Gastrocnemius medialis (tissue), 4 donors: ENCODE measurements at places on chromosomes 2 and 18.
A peak's percentile ranks its signal among the peaks of the same experiment; 100 is the strongest.

DNA sequence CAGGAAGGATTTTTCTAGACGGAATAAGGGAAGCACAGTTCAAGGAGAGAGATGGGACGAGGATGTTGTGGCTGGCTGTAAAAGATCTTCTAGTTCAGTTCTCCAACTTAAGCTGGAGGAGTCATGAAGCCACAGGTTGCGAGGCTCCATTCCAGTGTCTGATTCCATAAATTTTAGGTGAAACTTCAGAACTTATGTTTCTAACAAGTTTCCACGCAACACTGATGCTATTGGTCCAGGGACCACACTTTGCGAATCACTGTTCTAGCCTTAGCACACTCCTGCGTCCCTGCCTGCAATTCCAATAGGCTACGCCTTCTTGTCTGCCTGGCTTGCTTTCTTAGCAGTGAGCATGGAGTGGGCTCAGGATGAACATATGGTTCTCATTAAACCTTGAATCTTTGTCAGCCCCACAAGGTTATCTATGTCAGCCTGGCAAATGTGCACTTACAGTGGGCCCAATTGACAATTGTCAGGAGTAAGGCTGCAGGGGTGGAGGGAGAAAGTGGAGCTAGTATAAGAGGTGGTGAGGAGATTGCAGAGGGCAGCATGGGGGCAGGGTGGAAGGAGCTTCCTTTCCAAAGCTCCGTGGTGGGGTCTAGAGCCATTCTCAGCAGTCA is 438.1 kb upstream of the ST6GAL2 start:
- no peak for DNase-seq

GRCh38 chr2:12221584-12221983 is 475.2 kb downstream of the LPIN1 start:
- DNase-seq = no peak

GRCh38 chr2:160345071-160345764 is 145.1 kb upstream of the ITGB6 start:
- DNase-seq = no peak

GRCh38 chr2:196155575-196155974 is 15.8 kb downstream of the STK17B start:
- no peak for DNase-seq

DNA sequence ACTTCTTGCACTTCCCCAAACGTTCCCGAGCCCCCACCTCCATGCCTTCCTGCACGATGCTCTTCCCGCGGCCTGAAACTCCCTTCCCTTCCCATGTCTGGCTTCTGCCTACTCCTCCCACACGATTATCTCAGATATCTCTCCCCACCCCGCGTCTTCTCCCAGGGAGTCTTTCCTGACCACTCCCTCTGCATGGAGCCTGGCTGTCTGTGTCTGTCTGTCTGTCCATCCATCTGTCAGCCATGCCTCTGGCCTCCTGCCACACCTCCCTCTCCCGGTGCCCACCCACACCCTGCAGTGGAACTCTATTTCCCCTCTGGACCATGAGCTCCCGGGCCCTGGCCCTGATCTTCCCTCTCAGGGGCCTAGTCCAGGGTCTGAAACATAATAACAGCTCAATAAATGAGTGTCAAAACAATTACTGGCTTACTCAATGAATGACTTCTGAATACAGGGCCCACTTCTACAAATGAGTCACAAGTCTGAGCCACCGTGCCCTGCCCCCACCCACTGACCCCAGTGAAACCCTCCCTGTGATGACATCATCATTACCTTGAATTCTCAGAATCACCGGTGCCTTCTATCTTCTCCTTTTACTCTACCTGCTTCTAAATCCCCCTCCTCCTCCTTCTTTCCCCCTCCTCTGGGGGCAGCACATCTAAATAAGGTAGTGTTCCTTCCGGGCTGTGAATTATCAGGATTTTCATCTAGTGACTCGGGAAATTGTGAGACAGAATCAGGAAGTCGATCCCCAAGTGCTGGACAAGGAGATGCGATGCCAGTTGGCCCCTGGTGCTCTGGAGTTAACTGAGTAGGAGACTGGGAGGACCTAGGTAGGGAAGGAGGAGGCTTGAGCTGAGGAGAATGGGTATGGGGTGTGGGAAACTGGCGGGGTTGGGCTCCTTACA is 46.1 kb upstream of the PLB1 start:
- no peak for DNase-seq

- no peak for DNase-seq
Measured at GRCh38 chr2:127283275-127283674, 10.7 kb downstream of the ERCC3 start.

DNA sequence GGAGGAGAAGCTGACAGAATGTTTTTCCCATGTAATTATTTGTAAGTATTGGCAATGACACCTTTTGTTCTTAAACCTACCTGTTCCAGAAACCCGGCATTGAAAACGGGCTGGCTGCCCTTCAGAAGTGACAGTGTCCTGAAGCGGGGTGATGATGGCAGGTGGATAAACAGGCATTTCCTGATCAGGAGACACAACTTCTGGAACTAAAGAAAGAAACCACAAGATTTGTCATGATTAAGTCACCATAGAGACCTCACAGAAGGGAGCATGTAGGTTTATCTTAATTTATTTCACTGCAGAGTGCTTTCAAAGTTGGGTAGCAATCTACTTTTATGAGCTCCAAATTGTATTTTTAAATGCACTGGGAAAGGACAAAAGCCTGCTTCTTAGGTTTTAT is 43.1 kb downstream of the TTN start:
- no peak for DNase-seq

GRCh38 chr2:190809139-190809764 is 71.4 kb upstream of the GLS start:
- DNase-seq = no peak

- DNase-seq = peak; percentile 52
Measured at GRCh38 chr18:12091538-12092141, 2.0 kb upstream of the ANKRD62 start.

DNA sequence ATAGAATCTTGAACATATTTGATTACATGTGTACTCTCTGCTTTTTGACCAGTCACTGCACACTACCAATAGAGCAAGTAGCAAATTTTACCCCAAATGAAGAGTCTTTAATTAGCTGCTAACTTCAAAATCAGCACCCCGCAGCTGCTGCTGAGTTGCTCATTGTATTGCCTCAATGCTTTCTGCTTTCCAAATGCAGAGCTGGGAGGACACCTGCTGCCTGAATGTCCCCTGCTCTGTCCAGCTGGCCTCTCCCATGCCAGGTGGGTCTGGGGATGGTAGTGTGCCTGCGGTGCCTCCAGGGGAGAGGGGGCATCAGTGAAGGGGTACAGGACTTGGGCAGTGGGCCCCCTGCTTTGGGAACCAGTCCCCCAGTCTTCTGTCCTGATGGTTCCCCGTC is 184.8 kb downstream of the PRKCE start:
- no peak for DNase-seq

DNA sequence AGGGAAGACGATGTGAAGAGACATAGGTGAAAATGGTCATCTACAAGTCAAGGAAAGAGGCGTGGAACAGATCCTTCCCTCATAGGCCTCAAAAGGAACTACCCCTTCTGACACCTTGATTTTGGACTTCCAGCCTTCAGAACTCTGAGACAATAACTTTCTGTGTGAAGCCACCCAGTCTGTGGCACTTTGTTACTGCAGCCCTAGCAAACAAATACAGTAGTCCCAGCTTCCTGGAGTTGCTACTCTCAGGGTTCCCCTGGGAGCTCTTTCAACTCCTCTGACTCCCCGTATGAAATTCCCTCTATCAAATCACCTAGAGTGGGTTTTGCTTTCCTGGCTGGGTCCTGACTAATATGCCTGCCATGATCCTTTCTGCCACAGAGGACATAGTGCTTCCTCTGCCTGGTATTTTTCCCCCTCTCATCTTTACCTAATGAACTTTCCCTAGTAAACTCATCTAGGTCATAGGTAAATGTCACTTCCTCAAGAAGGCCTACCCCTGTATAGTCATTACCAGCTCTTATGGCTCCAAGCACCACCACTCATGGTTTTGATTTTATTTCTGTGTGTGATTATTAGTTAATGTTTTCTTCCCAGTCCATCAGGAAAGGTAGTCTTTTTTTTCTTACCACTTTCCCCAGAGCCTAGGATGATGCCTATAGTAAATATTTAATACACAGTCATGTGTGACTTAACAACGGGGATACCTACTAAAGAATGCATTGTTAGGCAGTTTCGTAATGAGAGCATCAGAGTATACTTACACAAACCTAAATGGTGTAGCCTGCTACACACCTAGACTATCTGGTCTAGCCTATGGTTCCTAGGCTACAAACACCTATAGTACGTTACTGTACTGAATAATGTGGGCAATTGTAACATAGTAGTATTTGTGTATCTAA is 111.5 kb upstream of the LGALSL start:
- DNase-seq = no peak

DNA sequence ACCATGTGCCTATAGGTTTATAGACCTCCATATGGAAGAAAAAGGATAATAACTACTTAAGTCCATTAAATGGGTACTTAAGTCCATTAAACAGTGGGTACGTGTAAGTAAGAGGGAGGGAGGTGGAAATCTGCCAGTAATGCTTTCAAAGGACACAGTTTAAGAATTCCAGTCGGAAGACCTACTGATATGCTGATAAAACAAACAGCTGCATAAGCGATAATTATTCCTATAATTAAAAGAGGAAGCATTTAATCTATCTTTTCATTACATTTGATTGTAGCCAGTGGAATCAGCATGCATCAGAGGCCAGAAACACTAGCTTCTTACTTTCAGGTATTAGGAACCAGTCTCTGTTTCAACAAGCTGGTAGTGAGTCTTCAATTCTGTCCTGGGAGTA is 96.4 kb upstream of the DDX18 start:
- no peak for DNase-seq

DNA sequence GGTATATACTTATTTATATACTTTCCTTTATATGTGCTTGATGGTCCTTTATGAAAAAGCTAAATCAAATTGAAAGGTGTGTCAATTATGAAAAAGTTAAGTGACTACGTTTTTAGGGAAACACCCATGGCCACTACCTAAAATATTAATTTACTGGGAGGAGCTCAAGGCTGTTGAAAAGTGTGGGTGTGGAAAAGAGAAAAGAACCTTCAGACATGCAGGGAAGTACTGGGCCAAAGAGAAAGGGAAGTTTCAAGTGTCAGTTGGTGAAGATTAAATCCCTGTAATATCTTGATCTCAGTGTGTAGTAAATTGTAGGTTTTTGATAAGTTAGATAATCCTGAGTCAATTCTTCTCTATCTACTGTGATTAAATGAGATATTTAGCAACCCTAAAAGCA is 6.2 kb upstream of the GKN1 start:
- no peak for DNase-seq

DNA sequence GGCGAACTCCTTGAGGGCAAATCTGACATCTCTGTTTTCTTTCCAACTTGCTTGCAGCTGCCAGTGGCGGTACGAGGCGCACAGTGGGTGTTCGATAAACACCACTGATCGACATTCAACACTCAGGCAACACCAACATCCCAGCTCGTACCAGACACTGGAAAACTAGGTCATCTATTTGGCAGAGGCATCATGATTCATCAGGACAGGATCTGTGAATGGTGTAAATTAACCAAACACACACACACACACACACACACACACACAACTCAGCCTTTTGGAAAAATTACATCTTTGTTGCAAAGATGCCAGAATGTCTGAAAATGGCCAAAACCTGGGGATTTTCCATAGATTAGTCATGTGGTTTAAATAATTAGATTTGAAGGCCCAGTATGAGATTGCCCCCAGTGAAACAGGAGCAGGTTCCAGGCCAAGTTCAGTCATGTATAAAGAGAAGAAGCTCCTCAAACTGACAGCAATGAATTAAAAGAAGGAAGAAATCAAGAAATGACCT is 150.5 kb upstream of the NCKAP5 start:
- no peak for DNase-seq
